ENCODE measurements at places on chromosomes 5 and 9. TPM values are rescaled to one million over a fixed set of nuclear protein-coding genes. Genes with fewer than 3 reads are reported as not detected.

- no peak for DNase-seq
These were observed 82.2 kb upstream of the RANBP3L start for GRCh38 chr5:36383942-36384341.

GARIN3 gene
- not detected for polyA plus RNA-seq

SLC35D2 gene
- polyA plus RNA-seq = 10.0 TPM

DNA sequence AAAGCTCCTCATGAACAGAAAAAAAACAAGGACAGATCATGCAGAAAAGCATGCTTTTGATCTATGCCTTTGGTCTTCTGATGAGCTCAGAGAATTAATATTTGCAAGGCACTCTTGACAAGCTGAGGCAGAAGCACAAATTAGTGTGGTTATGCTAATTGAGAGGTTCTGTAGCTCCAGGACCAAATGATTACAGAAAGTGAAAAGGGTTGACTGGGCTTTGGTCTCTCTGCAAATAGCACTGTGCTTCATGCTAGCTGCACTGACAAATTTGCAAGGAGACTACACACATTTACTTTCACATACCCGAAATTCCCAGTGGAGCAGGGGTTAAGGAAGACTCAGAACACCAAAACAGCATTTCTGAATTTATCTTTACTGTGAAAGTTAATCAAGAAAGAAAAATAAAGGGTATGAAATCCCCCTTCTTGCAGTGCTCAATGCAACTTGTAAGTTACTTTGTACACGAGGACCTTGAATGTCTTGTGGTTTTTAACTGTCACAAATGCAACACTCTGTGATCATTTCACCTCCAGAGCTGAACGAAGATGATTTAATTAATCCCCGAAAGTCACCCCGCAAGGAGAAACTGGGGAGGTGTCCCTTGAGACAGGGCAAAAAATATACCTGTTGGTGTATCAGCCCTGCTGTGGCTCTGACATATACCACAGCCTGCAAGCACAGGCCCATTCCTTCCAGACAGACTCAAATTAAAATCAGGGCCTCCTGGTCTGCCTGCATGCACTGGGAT lies 11.9 kb downstream of the RAPGEF1 start:
- DNase-seq = no peak

DNA sequence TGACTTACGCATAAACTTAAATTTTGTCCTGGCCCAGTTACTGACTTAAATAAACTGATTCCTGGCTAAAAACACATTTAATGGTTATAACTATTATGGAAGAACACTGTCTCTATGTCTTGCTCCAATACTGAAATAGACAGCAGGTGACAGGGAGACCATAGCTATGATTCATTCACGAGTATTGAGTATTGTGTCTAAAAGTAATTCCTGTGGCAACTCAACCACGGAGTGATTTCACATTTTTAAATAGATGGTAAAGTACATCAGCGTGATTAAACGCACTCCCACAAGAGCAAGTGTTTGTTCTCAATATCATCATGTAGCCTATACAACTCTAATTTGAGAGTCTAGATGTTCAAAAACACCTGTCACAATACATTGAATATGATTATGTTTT lies 35.9 kb upstream of the PCSK1 start:
- DNase-seq = no peak

TNC gene
- polyA plus RNA-seq = 236 TPM
